Right forelimb (tissue), 1 donor: ENCODE measurements at places on chromosomes 6 and 20.

GRCh38 chr6:56430629-56431600 is 183.5 kb upstream of the COL21A1 start:
- DNase-seq: no peak

DNA sequence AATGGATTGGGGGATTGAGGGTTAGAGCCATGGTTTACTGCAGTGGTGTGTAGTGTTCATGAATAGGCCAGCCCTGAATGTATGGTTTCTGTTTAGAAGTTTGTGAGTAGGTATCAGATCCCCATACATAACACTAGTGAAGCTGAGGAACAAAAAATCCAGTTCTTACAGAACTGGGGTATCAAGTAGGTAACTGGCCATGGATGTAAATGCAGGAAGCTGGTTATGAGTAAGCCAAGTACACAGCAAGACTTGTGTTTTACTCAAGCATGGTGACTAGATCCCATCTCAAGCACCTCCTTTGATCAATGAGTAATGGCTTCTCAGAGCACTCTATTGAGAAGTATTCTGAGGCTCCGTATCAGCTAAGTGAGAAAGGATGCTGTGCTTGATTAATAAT is 613.7 kb upstream of the FLRT3 start:
- no peak for DNase-seq

DNA sequence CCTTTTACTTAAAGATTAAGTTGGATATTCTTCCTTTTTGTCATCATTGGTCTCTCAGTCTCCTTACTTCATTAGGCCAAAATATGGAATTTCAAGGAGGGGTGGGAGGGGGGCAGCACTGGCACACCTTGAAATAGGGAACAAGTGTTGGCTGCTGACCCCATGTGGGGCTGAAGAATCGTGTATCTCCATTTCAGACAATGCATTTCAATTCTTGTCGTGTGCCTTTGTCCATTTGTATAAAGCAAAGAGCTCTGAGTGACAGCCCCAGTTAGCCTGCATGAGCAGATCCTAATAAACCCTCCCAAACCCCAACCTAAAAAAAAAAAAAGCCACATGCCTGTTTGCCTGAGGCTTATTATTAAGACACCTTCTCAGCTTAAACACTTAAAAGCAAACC is 1.0 kb upstream of the TFAP2D start:
- no peak for DNase-seq

GRCh38 chr20:23365390-23366165 is 3.6 kb downstream of the GZF1 start:
- no peak for DNase-seq

- DNase-seq: peak; percentile 75
These were observed 536 bp upstream of the FNDC1 start for GRCh38 chr6:159168536-159169192.

DNA sequence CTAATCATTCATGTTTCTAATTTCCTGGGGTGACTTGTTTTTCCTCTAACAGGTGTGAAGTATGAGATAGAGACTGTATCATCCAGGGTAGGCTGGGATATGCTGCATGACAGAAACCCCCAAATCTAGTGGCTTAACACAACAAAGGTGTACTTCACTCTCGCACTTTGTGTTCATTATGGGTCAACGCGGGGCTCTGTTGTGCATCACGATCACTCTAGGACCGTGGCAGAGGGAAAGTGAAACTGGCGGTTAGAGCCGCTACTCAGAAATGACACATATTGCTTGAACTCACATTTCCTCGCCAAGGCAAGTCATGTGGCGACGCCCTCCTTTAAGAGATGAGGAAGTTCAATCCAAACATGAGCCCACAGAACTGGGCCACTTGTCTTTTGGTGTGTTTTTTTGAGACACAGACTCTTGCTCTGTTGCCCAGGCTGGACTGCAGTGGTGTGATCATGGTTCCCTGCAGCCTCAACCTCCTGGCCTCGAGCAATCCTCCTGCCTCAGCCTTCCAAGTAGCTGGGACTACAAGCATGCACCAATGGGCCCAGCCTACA is 41.3 kb downstream of the PCNA start:
- no peak for DNase-seq

DNA sequence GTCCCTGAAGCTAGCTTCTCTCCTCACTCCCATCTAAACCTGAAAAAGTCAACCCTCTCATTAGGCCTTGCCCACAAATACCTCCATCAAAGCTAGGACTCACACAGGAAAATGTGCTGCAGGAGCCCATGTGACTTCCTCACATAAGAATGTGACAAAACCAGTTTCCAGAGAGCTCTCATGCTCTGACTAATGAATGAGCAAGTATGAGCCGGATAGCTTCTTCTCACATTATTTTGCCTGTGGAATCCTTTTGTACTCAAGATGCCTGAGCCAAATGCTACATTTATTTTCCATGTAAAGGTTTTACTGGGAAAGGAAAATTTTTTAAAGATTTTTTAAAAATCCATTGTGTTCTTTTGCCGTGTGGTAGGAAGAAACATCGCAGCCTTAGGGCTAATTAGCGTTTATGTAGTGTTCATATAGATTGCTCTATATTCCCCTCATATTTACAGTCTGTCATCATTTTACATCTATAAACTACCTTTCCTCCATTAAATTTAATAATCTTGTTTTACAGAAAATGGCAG is 68.6 kb upstream of the CCN6 start:
- DNase-seq: no peak

GRCh38 chr6:15264902-15265761 is 19.3 kb downstream of the JARID2 start:
- peak; percentile 60 for DNase-seq
